ENCODE measurements at places on chromosomes 5 and 9.

GRCh38 chr9:69003051-69003450 is 10.9 kb downstream of the PRKACG start:
- DNase-seq: no peak

DNA sequence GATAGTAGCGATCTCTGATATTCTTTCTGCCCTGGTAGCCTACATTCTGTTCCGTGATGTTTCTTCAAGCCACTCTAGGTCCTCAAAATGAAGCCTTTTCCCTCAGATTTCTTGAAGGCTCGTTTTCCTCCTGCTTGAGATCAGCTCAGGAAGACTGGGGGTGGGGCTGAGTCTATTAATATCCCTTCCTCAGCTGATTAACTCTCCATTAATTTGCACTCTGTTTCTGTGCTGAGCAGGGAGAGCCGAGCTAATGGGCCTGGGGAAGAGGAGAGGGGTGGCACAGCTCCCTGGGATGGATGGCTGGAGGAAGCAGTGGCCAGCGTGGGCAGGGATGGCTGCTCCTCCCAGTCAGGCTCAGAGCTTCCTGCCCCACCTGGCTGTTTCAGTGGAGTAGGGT is 93.3 kb downstream of the PPARGC1B start:
- DNase-seq: no peak

- no peak for DNase-seq
Observed at GRCh38 chr5:27038476-27038875, at the start of gene CDH9. Gene CDH9, minus strand, starts transcription at chr5:27038586. Its CDS starts 50,253 bp downstream, at chr5:26988333.

- DNase-seq: no peak
Observed at GRCh38 chr5:125002727-125003598, 256.5 kb upstream of the ZNF608 start.

DNA sequence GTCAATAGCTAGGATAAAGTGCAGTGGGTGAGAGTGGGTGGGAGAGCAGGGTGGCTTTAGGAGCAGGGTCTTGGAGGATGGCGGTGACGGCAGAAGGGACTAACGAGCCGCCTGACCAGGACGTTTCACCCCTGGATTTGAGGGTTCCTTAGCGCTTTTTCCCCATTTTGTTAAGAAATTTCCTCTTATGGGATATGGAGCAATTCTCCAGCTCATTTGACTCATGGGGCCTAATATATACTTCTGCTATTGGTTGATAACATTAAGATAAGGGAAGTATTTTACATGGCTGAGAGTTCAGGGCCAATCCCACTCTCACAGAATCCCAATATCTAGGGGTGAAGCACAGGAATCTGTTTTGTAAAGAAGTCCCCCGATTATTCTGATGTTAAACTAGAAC is 17.6 kb downstream of the CD180 start:
- DNase-seq: no peak

- DNase-seq: no peak
Observed at GRCh38 chr9:115391168-115391825, 273.3 kb upstream of the TNC start.

DNA sequence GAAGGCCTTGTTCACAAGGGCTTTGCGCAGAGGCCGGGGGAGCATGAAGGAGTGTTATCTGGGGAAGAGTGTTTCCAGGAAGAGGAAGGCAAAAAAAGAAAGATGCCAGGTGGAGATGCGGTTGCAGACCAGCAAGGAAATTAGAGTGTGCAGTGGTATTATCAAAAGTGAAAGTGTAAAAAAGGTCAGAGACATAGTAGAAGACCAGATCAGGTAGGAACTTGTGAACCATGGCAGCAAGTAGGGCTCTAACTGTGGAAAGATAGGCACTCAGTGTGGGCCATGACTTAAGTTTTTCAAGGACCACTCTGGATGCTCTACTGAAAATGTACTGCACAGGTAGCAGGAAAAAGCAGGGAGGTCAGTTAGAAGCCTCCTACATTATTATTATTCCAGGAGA is 90.1 kb upstream of the SPOCK1 start:
- DNase-seq: no peak

- DNase-seq: no peak
Observed at GRCh38 chr5:2254880-2255750, 372.4 kb upstream of the IRX4 start.

- DNase-seq: no peak
Observed at GRCh38 chr9:127963359-127964064, 17.3 kb downstream of the EEIG1 start.

DNA sequence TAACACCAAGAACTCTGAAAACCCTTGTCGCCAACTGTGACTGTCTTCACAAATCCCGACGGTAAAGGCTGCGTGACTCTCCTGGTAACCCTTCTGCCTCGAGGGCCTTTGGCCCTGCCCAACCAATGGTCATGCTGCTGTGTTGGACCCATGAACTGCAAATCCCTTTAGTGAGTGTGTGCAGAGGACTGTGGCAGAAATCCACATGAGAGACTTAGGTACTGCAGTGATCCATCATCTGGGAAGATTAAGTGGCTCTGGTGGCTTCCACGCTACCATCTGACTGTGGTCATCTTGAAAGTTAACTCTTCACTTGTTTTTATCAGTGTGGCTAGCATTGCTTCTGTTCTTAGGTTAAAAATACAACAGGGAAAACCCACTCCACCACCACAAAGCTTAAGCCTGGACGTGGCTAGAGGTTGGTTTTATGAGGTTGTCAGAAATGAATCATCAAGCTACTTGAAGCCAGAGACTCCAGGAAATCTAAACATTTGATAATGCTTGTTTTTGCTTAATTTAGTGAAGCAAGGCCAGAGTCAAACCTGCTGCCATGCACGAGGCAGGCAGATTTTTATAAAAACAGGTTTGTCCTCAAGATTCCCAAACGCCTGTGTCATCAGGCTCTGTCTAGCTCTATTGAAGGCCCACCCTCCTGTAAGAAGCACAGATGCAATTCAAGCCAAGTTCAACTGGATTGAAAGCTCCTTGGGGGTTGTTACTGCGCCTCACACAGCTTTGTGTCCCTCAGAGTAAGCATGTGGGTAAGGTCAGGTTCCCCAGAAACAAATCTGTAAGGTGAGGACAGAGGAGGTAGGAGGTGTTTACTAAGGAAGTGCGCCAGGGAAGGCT is 52.7 kb upstream of the ERCC6L2 start:
- no peak for DNase-seq

- no peak for DNase-seq
Observed at GRCh38 chr5:83084336-83084735, 7.0 kb downstream of the XRCC4 start.

DNA sequence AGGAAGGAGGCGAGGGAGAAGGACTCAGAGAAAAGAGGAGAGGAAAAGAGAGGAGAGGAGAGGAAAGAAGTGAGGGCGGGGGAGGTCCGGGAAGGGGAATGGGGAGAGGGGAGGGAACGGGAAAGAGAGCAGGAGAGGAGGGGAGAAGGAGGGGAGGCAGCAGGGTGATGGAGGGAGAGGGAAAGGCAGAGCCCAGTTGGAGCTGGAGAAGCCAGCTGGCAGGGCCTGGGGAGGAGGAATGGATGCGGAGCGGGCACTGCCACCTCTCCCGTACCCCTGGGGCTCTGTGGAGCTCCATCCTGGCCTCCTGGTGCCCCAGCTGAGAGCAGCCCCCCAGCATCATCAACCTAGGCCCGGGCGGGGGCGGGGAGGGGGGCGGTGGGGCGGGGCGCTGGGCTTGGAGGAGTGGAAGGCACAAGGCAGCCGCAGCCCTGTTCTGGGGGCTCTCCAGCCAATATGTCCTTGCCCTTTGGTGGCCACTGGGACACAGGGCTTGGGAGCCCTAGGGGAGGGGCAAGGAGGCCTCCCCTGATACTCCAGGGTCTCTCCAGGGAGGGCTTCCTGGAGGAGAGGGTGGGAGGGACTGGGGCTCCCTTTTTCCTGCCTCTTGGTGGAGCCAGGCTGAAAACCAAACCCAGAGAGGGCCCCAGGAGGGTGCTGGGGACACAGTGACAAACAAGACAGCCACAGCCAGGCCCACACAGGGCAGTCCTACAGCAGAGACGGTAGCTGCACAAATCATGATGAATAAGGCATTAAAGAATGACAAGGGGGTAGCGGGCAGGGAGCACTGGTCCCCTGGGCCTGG is 123.7 kb downstream of the C9orf50 start:
- DNase-seq: no peak

- DNase-seq: no peak
Observed at GRCh38 chr5:158273035-158273434, 414.1 kb upstream of the CLINT1 start.

- no peak for DNase-seq
Observed at GRCh38 chr5:132380047-132380446, 10.5 kb downstream of the SLC22A5 start.

- DNase-seq: no peak
Observed at GRCh38 chr5:36458746-36459145, 147.7 kb upstream of the SLC1A3 start.

GRCh38 chr5:165858118-165858517 is 2352.7 kb downstream of the MAT2B start:
- no peak for DNase-seq

DNA sequence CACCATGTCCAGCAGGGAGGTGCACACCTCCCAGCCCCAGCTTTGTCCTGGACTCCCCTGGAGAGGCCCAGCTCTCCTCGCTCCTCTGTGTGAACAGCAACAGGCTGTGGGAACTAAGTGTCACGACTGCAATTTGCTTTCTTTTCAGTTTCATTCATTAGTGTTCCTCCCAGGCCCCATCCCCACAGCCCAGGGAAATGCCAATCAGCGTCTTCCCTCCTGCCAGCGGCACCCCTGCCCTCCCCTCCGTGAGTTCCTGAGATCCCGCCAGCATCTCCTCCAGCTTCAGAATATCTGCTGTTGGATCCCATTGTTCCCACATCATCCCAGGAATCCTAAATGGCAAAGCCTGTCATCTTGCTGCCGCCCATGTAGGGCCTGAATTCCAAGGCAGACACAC is 13.1 kb upstream of the RPL26L1 start:
- DNase-seq: no peak

DNA sequence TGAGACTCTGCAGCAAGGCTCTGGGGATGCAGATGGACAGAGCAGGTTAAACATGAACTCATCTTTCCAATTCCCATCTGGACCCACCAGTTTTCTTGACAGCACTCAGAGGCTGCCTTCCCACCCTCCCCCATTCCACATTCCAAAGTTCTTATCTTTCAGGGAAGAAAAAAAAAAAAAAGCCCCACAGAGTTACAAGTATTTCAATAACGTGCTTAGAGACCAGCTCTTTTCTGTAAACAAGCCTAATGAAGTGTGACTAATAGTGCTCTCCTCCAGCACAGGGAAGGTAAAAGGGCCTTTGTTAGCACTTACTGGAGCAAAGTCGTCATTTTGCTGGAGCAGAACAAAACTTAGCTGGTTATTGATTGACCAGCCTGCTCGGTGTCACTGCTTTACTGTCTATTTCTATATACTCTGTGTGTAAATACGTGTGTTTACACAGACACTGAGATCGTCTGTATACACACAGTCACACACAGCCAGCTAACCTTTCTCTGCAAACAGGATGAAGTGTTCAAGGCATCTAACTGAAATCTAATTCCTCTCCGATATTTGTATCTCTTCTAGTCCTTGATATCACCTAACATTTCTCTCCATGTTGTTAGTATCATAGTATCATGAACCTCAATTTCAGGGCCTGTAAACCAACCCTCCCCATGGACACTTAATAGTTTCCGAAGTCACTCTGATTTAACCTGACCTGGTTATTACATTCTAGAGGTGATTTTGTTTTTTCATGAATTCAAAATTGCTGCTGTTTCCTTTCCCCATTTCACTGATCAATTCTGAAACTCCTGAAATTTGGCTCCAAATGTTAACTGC is 84.9 kb downstream of the ZNF608 start:
- peak; percentile 17 for DNase-seq

- no peak for DNase-seq
Observed at GRCh38 chr9:138043411-138044345, 166.1 kb downstream of the CACNA1B start.

DNA sequence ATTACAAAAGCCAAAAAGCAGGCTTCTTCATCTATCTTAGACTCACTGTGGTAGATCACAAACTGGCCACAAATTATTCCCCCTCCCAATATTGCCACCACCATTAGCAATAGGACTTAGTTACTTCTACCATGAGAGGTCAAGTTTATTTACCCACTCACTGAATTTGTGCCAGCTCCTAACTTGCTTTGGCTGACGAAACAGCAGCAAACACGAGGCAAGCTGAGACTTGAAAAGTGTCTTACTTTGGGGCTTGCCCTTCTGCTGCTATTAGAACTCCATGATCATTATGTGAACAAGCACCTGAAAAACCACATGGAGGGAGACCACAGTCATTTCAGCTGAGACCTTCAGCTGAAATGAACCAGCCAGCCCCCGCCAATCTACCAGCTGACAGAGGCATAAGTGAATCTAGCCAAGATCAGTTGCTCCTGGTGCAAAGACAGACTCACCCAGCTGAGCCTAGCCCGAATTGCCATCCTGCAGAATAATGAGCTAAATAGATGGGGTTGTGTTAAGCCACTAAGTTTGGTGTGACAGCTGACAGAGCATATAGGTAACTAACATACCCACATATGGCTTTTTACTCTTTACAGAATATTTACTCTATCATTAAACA is 5.7 kb downstream of the WDR41 start:
- DNase-seq: no peak

DNA sequence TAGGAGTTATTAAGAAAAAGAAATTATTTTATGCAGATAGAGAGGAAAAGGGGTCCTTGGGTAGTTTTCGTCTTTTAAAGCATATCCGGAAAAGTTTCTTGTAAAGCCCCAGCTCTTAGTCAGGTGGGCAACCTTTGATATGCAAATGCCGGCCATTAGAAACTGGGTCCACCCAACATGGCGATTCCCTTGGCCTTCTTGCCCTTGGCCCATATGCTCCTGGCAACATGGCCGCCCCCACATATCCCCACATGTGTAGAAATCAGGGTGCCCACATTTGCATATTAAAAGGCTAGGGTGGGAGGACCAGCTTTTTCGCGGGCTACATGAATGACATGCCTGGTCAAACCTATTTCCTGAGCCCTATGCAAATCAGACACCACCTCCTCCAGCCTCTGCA is 73.3 kb downstream of the FREM1 start:
- DNase-seq: no peak

- no peak for DNase-seq
Observed at GRCh38 chr9:136043441-136043991, 51.6 kb downstream of the NACC2 start.

- no peak for DNase-seq
Observed at GRCh38 chr9:81980568-81980967, 8.0 kb upstream of the SPATA31D1 start.

- DNase-seq: no peak
Observed at GRCh38 chr9:125547368-125547767, 159.6 kb downstream of the MAPKAP1 start.

- DNase-seq: no peak
Observed at GRCh38 chr5:33488558-33489355, 48.0 kb downstream of the TARS1 start.

DNA sequence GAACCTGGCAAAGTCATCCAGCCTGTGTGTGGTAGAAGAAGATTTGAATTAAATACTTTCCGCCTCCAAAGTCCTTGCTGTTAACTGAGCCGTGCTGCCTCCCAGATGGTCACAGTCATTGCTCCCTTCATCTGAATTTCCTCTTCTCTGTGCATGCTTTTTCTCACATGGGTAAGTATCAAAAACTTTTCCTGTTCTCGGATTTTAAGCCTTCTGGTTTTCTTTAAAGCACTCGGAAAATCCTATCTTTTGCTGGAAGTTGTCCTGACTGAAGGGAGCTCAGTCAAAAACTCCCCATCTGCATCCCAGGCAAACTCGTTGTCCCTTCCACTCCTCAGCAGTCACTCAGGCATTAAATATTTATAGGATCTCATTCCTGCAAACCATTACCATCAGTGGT is 290.0 kb upstream of the PIK3R1 start:
- DNase-seq: no peak

Data from NCI-H460 (cell line).